Dermis blood vessel endothelial cell (primary cell): ENCODE measurements at places on chromosomes 12 and 14. TPM values are rescaled to one million over a fixed set of nuclear protein-coding genes. Genes with fewer than 3 reads are reported as not detected.

DNA sequence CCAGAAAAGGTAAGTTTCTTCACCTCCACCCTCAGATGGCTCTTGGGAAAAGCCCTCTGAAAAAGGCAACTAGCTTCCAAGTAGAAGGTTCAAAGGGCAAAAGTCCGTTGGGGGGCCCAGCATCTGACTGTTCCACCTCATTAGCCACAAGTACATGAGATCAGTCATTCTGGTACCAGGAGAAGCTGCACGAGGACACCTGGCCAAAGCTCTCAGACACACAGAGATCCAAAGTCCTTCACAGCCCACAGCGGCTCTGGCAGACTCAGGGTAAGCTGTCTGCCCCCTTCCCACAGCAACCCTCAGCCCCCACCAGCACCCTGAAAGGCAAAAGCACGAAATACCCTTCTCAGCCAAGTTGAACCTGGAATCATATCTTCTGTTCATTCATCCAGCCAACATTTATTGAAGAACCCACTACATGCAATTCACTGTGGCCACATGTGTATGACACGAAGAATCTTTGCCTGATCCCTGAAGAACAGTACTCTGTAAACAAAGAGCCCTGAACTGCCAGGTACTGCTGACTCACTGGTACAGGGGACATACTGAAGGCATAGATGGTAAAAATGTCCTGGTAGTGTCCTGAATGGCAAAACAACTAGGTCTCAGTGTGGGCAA lies 19.0 kb downstream of the SLC7A7 start:
- no peak for DNase-seq

- no peak for DNase-seq
These were observed 35.4 kb downstream of the BCL11B start for GRCh38 chr14:99236386-99237138.

- DNase-seq, result no peak
These were observed 235.3 kb downstream of the KSR2 start for GRCh38 chr12:117733549-117733805.

DNA sequence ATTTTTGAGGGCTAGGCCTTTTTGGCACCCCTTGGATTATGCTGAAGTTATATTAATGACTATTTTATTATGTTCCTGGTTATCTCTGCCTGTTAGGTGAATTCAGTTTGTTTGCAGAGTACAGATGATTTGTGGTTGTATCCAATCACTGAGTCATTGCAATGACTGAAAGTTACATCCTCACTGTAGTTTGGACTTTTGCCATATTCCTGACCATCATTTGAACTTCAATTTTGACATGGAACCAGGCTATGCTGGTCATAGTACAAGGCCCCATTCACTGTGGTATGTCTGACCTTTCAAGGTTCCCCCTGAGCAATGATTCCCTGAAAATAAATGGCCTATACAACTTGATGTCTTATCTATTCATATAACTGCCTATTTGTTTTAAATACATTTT lies 621.0 kb downstream of the CCER1 start:
- peak; percentile 51 for DNase-seq

GRCh38 chr14:92489394-92490238 lies 24.0 kb upstream of the RIN3 start:
- no peak for DNase-seq

GRCh38 chr14:92785667-92786426 lies 8.3 kb upstream of the GOLGA5 start:
- DNase-seq, result peak; percentile 56

GRCh38 chr12:90510948-90511347 lies 444.0 kb downstream of the CCER1 start:
- no peak for DNase-seq

DNA sequence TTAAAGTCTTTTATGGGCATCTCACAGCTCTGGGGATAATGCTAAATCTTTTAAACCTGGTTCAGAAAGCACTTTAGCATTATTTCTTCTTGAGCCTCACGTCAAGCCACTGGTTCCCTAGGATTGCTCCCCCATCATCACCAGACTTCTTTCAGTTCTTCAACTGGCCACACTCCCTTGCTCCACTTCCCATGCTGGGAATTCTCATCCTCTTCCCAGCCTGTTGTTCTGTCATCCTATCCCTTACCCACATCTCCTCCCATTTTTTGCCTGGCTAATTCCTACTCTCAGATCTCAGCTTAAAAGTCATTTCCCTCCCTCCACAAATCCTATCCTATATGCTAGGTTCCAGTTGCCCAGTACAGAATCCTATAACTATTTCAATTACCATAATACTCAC lies 14.4 kb downstream of the FERMT2 start:
- no peak for DNase-seq

DNA sequence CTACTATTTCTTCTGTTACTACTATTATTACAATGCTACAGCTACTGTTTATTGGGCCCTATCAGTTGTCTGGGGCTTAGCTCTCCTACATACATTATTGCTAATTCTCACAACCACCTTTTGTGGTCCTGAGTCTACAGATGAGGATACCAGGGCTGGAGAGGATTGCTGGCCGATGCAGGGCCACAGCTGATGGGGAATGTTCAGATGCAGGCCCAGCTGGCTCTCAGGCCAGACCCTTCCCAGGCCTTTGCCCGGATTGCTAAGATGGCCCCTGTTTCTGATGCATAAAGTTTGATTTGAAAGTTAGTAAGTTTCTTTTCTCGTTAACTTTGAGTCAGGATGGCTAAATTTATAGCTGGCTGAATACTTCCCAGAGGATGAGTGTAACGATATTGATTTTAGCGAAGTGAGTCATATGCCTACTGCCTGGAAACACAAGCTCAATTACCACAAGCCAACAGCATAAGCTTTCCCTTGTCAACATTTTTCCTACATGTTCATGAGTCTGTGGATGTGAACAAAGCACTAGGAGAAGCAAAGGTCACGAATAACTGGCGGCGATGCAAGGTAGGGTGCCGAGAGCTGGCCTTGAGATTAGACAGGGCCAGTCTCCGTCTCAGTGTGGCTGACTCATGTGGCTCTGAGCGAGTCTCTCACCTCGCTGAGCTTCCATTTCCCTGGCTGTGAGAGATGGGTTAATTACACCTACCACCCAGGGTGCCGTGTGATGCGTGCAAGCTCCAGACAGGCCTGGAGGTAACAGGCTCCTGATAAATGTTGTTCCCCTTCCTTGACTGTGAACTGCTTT lies 111.0 kb downstream of the BEGAIN start:
- peak; percentile 3 for DNase-seq

GRCh38 chr14:67984274-67984673 lies 164.7 kb downstream of the RAD51B start:
- DNase-seq, result no peak

NKX2-1 gene
- total RNA-seq, result not detected in 2 replicates

CRY1 gene
- total RNA-seq, result 17.4 and 19.2 TPM in 2 replicates

ISCU gene
- 96.5 and 106 TPM in 2 replicates for total RNA-seq

HOXC11 gene
- total RNA-seq, result not detected in 2 replicates

ADGRD1 gene
- 0.17 and 0.33 TPM in 2 replicates for total RNA-seq

PA2G4 gene
- 106 and 276 TPM in 2 replicates for total RNA-seq

RIMBP2 gene
- total RNA-seq, result not detected in 2 replicates

AQP6 gene
- 0.05 TPM in 1 of 2 replicates, not detected in the other for total RNA-seq
